ENCODE measurements at places on chromosomes 7 and 10.

DNA sequence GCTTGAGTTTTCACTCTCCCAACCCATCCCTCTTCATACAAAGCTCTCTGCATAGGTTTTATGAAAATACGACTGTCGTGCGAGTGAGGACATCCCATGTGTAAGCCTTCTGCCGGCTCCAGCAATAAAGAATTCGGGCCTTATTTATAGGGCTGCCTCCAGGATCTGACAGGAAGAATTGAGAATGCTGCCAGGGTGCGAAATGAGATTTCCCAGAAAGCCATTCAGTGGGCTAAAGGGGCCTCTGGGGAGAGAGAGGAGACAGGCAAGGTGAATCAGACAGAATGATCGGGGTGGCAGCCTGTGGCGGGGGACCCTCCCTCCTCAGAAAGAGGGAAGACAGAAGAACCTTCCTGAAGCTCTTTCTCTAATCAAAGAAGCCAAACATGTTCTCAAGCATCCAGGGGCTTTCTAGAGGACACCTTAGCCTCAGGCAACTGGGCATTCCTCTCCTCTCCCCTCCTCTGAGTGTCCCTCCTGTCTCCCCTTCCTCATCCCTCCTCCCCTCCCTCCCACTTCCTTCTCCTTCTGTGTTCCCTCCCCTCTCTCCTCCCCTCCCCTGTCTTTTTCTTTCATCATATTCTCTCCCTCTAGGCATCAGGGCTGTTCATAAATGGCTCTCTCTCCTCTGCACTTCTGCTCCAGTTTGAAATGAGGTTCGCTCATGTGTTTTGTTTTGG is 410.9 kb downstream of the TYW1 start:
- DNase-seq = no peak

DNA sequence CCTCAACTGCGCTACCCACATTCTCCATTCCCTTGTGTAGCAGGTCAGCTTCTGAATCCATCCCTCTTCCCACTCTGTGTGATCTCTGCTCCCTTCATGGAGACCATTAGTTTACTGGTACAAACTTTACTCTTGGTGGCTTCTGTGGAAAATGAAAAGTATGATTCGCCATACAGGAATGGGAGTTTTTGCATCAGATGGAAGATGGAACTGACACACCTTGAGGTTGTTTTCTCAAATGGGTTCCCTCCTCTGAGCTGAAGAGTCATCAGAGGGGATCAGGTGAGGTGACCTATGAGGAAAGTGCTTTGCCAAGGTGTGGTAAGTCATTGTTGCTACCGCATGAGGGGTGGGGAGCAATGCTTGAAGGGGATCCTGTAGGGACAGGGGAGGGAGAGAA is 266.8 kb downstream of the INHBA start:
- no peak for DNase-seq

- no peak for DNase-seq
Observed at GRCh38 chr7:66321283-66321682, 116.1 kb downstream of the TPST1 start.

DNA sequence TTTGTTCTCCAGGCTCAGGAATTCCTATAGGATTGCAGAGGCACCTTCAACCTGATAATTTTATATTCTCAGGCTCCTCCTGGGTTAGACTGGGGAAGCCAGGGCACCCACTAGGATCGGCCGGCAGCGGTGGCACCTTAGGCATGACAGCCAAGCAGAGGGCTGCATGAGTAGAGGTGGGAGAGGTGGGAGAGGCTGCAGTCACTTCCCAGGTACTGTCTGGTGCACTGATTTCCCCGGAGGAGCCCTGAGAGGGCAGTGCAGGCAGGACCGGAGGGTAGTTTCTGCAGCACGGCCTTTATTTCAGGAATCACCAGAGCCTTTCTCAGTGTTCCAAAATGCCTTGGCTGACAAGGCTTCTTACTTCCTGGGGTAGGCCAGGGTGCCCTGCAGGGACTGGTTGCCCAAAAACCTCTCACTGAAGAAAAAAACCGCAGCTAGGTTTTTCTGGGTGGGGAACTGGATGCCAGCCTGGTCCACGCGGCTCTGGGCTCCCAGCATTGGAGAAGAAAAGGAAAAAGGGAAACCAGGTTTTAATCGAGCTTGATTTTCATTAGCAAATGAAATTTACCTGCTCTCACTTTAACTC is 3.6 kb upstream of the HOXA13 start:
- DNase-seq = no peak

DNA sequence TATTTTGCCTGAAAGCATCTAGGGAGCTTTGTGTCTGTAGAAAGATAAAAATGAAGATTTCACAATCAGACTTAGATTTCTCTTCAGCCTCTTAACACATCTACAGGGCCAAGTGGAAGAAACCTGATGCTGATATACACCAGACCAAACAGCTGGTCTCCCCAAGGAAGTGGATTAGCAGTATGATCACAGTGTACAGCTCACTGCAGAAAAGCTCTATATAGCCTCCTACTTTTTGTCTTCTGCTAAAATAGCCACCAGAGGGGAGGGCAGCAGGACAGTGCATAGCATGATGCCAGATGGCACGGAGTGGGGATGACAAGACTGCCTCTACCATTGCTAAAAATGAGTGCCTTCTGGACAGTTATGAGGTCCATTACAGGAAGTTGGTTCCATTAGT is 16.0 kb downstream of the FAM13C start:
- DNase-seq = no peak

DNA sequence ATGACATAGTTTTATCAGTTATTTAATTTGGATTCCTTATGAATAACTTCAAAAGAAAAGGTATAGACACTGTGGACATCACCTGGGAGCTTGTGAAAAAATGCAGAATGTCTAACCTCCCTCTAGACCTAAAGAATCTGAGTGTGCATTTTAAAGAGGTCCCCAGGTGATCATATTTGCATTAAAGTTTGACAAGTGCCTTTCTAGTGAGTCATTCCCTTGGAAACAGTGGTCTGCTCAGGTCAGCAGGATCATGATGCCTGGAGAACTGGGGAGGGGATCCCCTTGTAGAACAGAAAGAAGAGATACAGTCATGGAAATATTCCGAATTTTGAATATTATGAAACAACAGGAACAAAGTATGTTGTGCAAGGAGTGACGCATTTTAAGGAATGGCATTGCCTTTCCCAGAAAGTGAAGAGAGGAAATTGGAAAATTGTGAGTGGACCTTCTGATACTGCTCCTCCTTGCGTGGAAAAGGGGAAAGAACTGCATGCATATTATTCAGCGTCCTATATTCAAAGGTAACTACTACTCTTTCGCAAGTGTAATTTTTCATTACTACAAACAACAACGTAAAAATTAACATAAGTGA is 4.6 kb downstream of the STEAP2 start:
- DNase-seq = no peak

Measured in stimulated activated CD4-positive, alpha-beta T cell treated with anti-CD3 and anti-CD28 coated beads, Interleukin-1b, Interleukin-23, amount 100 ng/mL, for 4 hours (primary cell).